D721Med (cell line): ENCODE measurements at places on chromosomes 1 and 21.

DNA sequence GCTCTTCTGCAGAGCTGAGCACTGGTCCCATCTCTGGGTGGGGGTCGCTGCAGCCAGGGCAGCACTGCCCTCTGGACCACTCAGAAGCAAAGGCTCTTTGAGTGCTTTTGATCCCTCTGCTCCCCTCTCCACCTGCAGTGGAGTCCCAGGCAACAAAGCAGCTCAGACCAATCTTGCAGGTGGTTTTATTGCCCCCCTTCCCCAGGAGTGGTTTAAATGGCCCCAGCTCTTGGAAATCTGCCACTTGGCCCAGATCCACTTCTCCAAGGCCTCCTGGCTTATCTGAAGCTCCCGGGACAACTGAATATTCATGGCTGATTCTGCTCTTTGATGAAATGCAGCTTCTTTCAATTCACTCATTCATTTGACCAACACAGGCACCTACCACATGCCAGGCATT, 2.7 kb downstream of the STUM start:
- no peak for DNase-seq

DNA sequence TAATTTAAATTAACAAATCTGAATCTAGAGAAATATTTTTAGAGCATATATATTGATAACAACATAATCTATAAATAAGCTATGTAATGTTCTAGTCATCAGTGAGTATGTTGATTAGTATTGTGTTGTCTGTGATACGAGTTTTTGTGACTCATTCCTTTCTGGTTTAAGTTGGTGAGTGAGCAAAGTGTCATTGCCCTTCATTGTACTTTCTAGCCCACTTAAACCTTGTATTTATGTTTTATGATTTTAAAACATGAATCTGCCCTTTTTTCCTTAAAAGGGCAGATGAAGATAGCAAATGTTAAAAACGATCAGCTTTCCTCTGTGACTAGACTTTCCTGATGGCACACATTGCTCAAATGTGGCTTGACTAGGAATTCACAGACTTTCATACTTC, 38.5 kb downstream of the MACO1 start:
- no peak for DNase-seq

DNA sequence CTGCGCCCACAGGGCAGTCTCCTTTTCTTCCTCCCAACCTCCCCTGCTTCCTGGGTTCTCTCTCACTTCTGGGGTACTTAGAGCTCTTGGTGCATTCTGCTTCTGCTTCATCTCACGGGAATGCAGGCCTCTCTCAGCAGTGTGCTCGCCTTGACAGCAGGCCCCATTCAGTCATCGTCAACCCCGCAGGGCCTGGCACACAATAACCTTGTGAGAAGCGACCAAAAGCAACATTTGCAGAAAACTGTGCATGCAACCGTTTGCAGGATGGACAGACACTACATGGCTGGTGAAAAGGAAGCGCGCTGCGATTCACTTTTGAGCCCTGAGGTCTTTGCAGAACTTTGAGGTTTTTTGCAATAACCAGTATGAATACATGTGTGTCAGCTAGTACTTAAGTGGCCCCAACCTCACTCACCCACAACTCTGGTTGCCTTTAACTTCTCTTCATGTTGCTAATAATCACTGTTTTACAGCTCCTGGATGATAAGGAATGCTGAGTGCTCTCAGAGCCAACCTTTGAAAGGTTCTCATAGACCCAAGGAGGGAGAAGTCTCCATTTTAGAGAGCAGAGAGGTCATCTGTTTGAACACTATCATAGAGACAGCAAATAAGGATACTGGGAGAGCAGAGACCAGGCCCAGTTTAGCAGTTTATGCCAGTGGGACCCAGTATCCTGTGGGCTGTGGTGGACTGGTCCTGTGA, 2.5 kb upstream of the CD160 start:
- DNase-seq: no peak

- DNase-seq: peak; percentile 51
These were observed 13.4 kb upstream of the DPT start for GRCh38 chr1:168742386-168742785.
